ENCODE measurements at places on chromosomes 2 and 18.

DNA sequence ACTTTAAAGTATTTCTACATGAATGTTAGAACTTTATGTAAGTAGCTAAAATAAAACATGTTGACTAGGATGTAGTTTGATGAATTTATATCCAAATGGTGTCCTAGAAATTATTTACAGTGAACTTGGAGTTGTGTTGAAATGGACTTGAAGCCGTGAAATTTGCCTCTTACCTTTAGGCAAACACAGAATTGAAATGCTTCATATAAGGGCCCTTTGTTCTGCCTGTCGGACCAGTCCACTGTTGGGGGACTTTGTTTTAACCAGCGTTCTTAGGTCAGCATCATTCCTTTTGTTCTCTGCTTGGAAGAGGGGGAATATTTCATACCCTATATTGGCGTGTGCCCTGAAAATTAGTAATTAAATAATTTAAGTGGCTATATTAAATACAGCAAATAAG, 18.3 kb downstream of the RAB12 start:
- DNase-seq, result no peak

DNA sequence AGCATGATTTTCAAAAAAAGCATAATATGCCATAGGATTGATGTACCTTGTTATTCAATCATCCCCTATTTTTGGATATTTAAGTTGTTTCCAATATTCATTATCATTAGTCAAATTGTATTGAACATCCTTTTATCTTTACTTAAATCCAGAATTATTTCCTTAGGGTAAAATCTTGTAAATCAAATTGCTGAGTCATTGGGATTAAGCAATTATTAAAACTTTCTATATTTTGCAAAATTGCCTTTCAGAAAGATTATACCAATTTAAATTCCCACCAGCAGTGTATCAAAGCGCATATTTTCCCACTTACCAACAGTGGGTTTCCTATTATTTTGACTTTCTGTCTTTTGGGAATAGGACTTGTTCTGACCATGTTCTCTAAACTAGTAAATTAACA, 159.3 kb downstream of the SS18 start:
- DNase-seq, result no peak

- no peak for DNase-seq
Observed at GRCh38 chr2:150994076-150994475, 267.6 kb downstream of the RBM43 start.

DNA sequence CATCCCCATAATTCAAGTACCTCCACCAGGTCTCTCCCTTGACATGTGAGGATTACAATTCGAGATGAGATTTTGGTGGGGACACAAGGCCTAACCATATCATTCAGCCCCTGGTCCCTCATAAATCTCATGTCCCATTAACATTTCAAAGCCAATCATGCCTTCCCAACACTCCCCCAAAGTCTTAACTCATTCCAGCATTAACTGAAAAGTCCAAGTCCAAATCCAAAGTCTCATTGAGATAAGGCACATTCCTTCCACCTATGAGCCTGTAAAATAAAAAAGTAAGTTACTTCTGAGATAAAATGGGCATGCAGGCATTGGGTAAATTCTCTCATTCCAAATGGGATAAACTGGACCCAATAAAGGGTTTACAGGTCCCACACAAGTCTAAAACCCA, 849.7 kb downstream of the BCL11A start:
- DNase-seq, result no peak

DNA sequence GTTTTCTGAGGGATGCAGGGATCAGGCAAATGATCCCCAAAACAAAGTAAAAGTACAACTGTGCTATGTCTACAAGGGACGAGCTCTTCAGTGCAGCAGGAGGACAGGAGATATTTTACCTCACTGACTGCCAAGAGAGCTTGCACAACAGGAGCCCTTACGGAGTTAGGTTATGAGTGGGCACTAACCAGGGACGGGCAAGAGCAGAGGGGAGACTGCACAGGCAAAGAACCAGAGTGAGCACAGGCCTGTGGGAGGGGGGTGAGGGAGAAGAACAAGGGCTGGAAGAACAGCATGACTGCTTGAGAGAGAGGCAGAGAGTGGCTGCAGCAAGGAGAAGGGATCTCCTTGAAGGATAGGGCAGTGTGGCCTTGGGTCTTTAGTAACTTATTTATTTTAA, 101.1 kb upstream of the PID1 start:
- DNase-seq, result no peak

- no peak for DNase-seq
Observed at GRCh38 chr2:95380280-95380679, 22.2 kb upstream of the FAHD2A start.

DNA sequence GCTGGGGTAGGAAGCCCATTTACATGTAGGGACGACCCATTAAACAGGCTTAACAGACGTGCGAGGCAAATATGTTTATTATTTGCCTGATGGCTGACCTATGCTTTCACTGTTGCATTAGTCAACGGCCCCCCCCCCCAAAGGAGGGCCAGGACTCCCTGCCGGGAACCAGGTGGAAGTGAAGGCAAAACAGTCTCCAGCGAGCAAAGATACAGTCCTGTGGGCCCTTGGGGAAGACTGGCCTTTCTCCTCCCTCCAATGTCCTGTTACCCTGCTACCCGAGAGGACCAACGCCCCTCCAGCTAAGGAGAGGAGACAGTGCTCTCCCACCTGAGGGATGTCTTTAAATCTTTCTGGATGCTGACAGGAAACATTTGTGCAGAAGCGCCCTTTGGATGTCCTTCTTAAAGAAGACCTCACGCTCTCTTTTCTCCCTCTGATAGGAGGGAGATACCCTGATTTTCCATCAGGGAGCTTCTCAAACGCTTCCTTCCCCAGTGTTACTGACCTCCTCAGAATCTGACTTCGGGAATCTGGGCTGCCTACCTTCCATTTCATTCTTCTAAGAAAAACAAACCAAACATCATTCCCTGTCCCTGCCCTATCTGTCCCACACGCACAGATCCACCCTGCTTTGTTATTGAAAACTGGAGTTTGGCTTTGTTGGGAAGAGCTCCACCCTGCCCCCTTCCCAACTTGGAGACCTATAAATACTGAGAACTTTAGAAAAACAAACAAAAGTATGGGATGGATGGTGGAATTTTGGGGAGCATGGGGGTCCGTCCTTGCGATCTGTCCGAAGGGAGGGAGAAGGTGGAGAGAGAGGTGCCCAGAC, 135.9 kb upstream of the SIX3 start:
- DNase-seq, result no peak

- DNase-seq, result no peak
Observed at GRCh38 chr2:83015900-83016299, 1443.2 kb downstream of the SUCLG1 start.

GRCh38 chr2:143264851-143265250, 135.6 kb downstream of the ARHGAP15 start:
- DNase-seq, result no peak

DNA sequence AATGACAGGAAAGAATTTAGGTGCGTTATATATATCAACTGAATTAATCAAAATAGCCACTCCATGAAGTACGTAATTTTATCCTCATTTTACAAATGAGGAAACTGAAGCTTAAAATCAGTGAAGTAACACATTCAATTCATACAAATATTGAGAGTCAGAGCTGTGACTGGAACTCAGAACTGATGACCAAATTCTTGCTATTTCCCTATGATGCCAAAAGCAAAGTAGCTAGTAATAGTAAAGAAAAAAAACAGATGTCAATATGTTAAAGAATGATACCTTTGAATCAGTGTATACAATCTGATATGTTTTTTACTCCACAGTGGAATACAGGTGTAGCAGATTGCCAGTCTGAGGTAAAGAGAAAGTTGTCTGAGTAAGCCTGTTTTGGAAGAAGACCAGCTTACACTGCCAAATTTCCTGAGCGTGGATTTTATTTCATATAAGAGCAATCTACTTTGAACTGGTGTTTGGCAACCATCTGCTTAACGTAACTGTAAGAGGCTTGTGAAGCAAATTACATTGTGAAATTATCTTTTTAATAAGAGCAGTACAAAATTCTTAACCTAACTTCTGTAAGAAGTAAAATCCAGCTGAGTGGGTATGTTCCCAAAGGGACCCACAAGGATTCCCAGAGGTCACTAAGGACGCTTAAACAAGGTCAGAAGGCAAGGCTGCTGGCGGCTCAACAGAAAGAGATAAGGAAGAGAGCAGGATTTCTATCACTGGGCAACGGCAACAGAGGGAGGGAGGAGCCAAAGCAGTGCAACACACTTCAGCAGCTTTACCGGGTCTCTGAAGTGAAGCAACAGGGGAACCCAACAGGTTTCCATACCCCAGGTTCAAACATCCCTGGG, 85.6 kb downstream of the IKZF2 start:
- DNase-seq, result no peak

DNA sequence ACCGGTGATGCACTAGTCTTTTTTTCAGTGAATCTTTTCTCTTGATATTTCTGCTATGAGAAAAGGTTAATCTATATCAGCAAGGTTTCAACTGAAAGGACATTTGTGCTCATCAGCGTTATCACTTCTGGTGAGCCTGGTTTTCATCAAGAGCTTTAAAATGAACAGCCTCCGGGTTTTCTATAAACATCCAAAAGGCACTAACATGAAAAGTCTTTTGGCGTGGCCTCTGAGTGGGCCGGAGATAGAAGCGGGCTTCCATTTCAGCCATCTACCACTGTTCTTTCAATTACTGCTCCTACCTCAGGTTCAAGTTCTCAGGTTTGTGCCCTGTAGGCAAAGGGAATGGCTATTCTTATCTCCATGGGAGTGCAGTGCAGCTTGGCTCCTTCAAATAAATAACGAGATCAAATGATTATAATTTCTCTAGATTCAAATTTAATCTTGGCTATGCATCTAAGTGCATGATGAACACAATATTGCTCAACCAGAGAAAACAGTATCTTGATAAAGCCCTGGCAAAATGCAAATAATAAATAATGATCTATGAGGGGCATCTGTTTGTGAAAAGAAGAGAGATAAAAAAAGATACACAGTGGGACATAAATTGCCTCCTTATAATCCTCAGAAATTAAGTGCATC, 314.8 kb downstream of the CDH2 start:
- no peak for DNase-seq

DNA sequence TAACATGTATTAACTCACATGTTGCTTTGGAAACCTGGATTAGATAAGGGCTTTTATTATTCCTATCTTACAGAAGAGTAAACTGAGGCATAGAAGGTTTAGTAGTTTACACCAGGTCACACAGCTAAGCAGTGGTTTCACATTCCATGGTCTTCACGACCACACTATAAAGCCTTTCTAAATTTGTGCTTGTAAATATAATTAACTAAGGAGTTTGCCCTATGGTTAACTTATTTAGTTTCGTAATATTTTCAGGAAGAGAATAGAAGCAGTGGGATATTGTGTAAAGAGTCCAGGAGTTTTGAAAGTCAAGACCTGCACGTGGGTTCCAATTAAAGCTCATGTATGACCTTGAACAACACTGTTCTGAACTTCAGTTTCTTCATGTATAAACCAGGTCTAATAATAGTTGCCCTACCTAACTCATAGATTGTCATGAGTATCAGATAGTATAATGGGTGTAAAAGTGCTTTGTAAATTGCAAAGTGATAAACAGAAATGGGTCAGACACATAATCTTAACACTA, 19.5 kb upstream of the SOS1 start:
- no peak for DNase-seq

DNA sequence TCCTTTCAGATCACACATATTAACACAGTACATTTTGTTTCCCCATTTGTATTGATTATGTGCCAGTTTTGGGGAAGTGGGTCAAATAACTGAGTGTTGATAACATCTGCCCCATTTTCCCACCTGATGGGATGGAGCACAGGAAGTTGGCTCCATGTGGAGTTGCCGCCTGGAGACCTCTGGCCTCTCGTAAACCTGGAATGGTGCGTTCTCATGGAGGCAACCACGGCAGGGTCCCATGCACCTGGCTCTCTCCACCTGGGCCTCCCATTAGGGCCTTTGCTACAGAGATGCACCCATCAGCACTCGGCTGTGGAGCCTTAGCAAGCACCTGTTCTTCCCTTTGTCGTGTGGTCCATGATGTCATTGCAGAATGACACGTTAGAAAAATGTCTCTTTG, 130.6 kb downstream of the MBP start:
- no peak for DNase-seq

- DNase-seq, result no peak
Observed at GRCh38 chr2:54374591-54375364, 81.3 kb upstream of the SPTBN1 start.

DNA sequence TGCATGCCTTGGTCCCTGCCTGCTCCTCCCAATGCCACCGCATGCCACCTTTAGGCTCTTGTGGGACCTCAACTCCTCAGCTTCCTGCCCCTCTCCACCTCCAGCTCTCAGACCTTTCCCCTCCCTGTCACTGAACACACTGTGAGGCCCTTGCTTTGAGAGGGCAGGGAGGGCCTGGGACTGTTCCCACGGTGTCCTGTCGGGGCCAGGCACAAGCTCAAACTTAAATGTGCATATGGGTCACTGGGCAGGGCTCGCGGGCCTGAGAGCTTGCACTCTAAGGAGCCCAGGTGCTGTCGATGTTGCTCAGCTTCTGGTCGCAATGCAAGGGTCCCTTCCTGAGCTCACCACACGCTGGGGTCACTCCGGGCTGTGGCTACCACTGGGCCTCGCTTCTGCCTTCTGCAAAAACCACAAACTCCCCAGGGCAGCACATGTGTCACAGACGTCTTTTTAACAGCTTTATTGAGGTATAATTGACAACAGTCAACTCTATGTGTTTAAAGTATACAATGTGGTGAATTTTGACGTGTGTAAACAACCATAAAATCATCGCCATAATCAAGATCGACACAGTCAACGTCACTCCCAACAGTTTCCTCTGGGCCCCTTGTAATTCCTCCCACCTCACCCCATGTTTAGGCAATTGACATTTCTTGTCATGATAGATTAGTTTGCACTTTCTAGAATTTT, 11.9 kb upstream of the B3GNT7 start:
- DNase-seq, result no peak

DNA sequence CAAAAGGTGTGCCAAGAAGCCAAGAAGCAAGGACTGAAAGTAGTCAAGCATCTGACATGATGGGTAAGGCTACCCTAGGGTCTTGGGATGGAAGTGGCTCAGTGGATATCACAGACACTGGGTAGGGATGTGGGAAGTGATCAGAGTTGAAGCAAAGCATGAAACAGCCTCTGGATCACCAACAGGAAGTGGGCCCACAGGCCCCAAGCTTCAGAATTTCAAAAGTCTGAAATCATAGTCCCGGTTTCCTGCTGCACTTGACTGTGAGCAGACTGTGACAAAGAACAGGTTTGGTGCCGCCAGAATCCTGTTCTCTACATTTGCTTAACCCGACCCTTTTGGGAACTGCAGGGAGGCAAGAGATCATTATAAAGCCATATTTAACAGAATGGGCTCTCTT, 57.4 kb downstream of the SP100 start:
- no peak for DNase-seq
